ENCODE measurements at places on chromosomes 4 and X.

- no peak for DNase-seq
Measured at GRCh38 chr4:6329478-6330383, 60.1 kb downstream of the WFS1 start.

GRCh38 chrX:127708155-127708554 is 344.0 kb downstream of the ACTRT1 start:
- DNase-seq: no peak

DNA sequence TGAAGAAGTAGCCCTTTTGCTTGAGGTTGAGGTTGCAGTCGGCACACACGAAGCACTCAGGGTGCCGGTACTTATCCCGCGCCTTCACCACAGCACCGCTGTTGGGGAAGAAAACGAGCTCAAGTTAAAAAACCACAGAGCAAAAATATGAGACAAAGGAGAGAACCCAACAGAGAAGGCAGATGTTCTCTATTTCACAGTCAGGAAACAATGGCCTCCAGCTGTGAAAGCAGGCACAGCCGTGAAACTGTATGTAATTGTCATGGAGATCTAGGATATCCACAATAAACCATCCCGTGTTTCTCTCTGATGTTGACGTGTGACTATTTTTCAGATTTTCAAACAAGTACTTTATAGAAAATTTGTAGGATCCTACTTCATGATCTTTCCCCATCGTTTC is 30.9 kb upstream of the CCDC110 start:
- no peak for DNase-seq

DNA sequence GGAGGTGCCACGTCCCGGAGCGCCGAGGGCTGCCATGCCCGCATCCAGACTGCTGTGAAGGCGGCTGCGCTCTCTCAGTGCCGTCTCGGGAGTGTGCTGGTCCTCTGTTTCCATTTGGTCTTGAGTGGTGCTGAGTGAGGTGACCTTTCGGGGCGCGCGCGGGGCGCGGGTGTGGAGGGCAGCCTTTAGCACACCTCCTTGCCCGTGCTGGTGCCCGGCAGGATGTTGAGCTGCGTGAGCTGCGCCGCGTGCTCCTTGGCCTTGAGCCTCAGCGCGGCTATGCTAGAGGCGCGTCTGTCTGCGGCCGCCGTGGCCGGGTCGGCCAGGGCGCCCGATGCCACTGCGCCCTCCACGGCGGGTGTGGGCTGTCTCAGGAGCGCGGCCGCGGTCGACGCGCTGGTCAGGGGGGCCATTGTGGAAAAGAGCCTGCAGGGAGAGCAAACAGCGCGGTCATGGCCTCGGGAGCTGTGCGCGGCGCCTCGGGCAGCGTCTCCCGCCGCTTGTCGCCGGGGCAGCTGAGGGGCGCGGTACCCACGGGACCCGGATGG is 11.2 kb downstream of the ARX start:
- no peak for DNase-seq

GRCh38 chr4:8840816-8841455 is 30.7 kb downstream of the HMX1 start:
- DNase-seq: no peak

DNA sequence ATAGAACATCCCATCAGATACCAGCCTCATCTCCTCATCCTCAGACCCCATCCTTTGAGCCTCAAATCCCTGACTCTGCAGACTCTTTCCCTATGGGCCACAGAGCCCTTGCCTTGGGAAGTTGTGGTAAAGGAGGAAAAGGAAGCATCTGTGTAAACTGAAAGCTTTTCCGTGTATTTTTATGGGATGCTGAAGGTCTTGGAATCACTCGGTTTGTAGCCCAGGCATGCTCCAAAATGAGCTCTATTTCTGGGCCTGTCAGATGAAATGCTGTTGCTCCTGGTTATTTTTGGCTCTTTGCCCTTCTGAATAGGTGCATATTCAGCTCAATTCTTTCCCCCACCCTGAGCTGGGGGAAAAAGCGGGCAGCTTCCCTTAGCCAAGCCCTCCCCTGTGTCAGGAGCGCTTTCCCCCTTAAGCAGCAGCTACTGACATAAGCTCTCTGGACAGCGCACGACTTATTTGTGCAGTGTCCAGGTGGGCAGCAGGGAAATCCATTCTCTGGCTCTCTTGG is 5.0 kb upstream of the SEL1L3 start:
- DNase-seq: no peak

- no peak for DNase-seq
Measured at GRCh38 chr4:165070560-165070959, 16.9 kb downstream of the TRIM75 start.

GRCh38 chrX:116881961-116882360 is 419.2 kb upstream of the CT83 start:
- DNase-seq: no peak

GRCh38 chr4:82284858-82285805 is 88.7 kb downstream of the HNRNPD start:
- peak; percentile 97 for DNase-seq

- DNase-seq: peak; percentile 89
Measured at GRCh38 chr4:184514121-184514988, 40.0 kb upstream of the IRF2 start.

DNA sequence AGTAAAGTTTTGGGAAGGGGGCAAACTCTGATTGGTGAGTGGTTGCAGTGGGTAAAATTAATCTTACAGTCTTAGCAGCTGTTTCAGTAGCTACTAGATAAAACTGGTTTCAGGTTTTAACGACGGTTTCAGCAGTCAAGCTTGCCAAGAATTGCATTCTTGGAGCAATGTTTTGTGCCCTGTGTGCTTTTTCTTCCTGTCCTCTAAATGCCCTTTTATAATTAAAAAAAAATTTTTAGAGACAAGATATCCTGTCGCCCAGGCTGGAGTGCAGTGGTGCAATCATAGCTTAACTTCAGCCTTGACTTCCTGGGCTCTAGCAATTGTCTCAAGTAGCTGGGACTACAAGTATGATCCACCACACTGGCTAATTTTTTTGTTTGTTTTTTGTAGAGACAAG is 6.3 kb upstream of the PPEF2 start:
- DNase-seq: peak; percentile 40

DNA sequence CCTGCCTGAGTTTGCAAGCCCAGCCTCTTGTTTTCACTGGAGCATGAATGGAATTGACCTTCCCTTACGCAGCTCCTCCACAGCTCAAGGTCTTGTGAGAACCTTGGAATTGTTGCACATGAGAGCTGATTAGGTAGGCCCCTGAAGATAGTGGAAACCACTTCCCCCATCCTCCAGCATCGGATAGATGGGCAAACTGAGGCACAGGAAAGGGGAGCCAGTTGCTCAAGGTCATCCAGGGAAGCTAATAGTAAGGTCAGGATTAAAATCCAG is 27.2 kb downstream of the PJA1 start:
- no peak for DNase-seq

DNA sequence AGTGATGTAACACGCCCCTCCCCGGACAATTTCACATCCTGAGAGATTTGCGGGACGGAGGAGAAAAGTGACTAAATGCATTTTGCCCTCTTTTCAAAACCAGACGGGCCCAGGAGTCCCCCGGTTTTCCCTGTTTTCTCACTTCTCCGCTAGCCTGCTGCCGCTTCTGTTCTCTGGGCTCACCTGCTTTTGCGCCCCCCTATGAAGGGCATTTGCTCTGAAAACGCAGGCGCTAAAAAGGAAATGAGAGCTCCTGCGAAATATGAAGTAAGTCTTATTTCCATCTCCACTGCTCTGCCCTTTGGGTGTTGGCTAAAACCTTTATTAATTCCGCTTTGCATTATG is 613 bp upstream of the TMEM47 start:
- DNase-seq: no peak

DNA sequence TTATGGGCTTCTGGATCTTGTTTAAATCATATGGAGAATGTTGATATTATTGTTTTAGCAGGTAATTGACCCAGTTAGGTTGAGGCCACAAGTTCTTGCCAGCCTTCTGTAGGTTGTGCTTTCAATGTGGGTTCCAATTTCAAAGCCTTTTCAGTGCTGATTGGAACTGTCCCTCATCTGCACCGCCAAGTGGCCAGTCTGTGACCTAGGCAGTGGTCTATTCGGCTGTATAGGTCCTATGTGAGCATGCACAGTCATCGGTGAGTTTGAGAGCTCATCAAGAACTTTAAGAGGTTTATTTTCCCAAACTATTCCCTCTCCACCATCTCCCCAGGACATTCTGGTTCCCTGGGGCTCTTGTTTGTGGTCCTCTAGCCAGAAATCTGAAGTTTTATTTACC is 35.7 kb downstream of the DDX53 start:
- no peak for DNase-seq

DNA sequence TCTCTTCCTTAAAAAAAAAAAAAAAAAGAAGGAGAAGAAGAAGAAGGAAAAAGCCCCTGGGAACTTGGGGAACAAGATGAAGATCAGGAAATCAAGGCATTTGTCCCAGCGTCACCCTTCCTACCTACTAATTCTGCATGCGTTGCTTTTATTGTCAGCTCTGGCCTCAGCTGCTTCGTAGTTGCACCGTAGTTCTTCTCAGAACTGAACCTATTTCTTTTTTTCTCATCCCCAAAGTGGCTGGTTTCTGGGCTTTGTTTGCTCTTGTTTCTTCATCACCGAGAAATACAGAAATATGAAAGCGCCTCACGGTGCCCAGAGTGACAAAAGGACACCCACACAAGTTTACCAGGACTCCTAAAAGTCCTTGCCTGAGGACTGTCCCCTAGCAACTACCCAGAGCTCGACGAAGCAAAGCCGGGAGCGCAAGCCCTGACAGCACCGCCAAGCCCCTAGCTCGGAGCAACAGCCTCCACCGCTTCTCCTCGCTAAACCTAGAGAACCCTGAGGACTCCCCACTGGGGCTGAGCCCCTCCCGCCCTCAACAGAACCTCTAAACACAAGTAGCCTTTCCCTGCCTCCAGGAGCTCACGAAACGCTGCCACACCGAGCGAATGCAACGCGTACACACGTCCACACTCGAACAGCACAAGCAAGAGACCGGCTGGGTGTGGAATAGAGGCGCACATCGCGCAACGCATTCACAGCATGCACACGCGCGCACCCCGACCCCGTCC is 710 bp downstream of the PRKG2 start:
- DNase-seq: peak; percentile 19

GRCh38 chr4:89994176-89994873 is 99.7 kb downstream of the MMRN1 start:
- no peak for DNase-seq

DNA sequence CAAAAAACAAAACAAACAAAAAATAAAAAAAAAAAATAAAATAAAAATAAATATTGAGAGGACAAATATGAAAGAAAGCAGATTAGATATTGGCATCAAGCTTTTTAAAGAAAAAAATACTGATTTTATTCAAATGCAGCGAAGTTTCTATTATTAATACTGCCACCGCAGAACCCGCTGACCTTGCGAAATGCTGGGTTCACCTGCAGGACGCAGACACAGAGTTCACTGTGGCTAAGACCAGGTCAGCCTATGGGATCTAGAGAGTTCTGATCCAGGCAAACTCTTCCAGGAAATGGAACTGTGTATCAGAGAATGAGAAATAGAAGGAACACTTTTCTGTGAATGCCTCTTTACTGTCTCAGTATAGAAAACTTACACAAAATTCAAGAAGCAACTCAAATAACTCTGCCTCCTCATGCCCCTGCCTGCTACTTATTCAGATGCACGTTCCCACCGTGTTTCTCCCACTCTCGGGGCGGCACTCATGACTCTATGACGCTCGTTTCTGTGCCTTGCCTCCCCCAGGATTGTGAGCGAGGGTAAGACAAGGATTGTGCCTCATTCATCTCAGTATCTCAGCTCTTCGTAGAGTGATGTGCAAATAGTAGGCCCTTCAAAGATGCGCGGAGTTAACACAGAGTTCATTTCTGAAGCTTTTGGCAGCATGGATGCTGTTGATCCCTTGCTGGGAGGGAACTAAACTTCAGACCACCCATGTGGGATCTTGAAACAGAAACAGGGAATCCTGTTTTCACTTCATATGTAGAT is 44.1 kb upstream of the TLR3 start:
- DNase-seq: no peak

DNA sequence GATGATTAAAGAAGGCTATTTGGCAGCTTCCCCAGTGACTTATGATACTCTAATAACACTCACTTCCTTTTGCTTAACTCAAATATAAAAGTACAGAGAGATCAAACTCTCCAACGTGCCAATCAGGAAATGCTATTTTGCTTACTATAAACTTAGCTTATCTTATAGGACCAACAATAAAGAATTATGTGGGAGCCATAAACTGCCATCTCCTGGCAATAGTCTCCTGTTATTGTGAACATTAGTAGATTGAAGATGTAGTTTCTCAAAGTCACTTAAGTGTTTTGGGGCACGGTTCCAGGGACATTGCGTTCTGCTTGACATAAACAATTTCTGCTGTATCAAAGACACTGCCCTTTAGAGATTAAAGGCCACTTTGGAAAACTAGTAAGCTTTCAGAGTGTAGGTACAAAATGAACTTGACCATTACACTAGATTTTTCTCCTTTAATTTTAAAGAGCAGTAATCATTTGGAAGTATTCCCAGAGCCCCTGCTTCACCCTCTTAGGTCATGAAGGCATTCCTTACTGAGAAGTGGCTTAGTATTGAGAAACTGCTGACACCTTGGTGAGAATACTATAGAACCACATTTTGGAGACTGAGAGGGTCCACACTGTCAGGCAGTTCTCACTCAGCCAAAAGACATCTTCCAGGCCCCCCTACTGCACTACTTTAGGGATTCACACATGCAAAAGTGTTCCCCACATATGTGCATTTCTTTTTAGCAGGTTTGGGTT is 51.9 kb downstream of the MAOA start:
- DNase-seq: no peak

DNA sequence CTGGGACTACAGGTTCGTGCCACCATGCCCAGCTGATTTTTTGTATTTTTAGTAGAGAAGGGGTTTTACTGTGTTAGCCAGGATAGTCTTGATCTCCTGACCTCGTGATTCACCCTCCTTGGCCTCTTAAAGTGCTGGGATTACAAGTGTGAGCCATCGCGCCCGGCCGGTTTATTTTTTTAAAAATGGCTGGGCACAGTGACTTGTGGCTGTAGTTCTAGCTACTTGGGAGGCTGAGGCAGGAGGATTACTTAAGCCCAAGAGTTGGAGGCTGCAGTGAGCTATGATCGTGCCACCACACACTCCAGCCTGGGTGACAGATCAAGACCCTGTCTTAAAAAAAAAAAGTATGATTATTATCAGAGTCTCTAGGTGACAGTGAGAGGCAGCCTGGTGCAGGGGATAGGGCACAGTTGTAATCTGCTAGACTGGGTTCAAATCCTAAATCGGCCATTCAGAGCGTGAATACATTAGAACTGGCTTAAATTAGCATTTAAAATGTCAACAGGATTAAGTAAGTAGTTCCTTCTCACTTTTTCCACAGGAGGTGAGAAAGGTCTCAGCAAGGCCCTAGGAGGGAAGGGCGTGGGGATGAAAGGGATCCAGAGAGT is 435 bp upstream of the MGST2 start:
- DNase-seq: no peak

- DNase-seq: peak; percentile 51
Measured at GRCh38 chrX:120457766-120458180, 11.3 kb downstream of the LAMP2 start.

DNA sequence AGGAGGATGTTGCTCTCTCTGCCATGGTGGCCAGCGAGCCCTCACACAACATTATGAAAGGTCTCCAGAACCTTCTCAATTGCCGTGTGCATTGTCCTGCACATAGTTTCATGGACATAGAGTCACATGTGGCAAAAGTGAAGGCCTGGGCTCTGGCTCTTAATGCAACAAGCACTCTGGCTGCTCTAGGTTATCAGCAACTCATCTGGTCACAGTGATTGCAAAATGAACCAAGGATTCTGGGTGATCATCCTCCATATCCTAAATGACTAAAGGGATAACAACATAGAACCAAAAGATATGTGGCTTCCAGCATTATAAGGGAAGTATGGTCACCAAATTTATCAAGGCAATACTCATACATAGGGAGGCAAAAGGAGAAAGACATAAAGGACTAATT is 175.2 kb downstream of the MGST2 start:
- no peak for DNase-seq

GRCh38 chrX:120087289-120088017 is 10.0 kb upstream of the RHOXF2B start:
- no peak for DNase-seq
